Eye (tissue), 1 donor: ENCODE measurements at places on chromosomes 16 and 17.
A peak's percentile ranks its signal among the peaks of the same experiment; 100 is the strongest.

DNA sequence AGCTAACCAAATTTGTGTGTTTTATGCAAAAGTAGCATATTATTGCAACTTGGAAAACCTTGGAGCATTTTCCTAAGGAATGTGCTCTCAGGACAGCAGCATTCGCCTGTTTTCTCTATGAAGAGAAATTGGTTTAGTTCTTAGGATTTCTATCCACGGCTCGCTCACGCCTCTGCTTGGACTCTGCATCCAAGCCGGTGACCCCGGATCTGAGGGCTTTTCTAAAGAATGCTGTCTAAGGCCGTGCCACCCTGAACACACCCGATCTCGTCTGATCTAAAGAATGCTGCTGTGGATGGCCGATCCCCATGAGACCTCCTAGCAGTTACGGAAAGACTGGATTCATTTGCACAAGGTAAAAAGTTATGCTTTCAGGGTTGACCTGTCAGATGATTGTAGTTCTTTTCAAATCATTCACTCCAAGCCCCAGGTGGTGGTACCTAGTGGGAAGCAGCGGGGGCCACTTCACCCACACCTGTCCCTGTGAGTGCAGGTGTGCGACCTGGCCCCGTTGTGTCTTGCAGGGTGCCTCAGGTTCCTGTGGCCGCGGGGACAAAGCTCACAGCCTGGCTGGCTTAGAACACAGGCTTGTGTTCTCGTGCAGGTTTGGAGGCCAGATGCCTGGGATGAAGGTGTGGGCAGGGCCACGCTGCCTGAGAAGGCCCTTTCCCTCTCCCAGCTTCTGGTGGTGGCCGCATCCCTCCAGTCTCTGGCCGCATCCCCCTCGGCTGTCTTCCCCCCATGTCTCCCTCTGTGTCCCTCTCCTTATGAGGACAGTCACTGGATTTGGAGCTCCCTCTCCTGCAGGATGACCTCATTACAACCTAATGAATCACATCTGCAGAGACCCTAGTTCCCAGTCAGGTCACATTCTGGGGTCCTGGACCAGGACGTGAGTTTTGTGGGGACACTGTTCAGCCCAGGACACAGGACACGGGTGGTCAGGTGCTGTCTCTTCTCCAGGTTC, 71.1 kb downstream of the BANP start:
- peak; percentile 39 for DNase-seq

GRCh38 chr17:55768936-55769624, 18.2 kb downstream of the PCTP start:
- DNase-seq, result no peak

- no peak for DNase-seq
Measured at GRCh38 chr17:50943575-50943933, 77.4 kb upstream of the TOB1 start.

- no peak for DNase-seq
Measured at GRCh38 chr17:32227910-32228309, 37.7 kb upstream of the RHBDL3 start.

GRCh38 chr16:73220836-73221235, 172.9 kb upstream of the ZFHX3 start:
- no peak for DNase-seq

GRCh38 chr16:51544851-51545467, 393.9 kb upstream of the SALL1 start:
- DNase-seq, result no peak

DNA sequence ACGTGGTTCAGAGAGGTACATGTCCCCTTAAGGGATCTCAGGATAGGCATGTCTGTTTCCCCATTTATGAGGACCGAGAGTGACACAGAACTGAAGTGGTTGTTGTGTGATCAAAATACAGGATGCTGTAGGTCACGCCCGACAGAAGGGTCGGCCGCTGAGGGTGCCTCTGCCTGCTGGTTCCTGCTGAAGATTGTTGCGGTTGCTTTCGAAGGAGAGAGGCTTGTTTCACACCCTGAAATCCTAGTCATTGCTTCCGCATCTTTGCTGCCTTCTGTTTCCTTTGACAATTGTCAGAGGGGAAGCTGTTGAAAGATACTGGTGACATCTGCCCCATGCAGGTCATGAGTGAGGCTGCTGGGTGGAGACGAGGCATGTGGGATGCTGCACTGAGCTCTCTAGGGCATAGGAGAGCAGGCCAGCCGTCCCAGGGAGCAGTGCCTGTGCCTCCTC, 3.8 kb upstream of the NAT9 start:
- no peak for DNase-seq

GRCh38 chr17:4969047-4969550, 1.5 kb upstream of the SPAG7 start:
- peak; percentile 35 for DNase-seq

DNA sequence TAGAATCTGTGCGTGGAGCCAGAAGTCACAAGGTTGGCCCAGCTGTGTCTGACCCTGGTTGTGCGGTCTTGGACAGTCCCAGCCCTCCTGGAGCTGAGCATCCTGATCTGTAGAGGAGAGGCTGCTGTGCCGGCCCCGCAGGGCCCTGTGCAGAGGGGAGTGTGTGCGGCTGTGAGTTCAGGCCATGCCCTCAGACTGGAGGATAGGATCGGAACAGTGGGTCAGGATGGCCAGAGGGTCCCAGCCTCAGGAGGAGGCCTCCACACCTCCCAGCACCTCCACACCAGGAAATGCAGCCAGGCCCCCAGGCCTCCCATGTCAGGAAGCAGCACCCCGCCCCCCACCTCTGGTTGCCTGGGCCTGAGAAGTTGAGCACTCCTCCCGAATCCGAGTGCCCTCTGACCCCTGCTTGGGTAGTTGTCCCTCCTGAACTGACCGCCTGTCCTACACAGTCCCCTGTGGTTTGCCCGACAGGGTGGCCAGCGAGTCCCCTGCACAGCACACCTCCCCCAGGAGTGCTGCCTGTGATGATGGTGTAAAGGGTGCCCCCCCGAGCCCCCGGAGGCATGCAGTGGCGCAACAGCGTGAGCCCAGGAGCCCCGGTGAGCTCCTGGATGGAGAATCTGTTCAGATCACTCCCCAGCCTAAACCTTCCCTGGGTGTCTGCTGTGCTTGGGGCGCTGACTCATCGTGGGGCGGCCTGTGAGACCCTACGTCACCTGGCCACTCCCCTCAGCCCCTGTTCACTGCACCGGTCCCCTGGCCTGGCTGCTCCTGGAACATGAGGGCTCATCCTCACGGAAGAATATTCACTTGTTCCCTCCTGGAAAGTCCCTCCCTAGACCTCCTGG, 285.2 kb downstream of the SEC14L1 start:
- no peak for DNase-seq
